ENCODE measurements at places on chromosomes 2 and 18. TPM values are rescaled to one million over a fixed set of nuclear protein-coding genes. Genes with fewer than 3 reads are reported as not detected.

TRIM54 gene
- total RNA-seq, result 157 TPM

ANKRD30BL gene
- not detected for total RNA-seq

SPHKAP gene
- total RNA-seq, result 33.8 TPM

AFTPH gene
- 12.4 TPM for total RNA-seq

DSG2 gene
- total RNA-seq, result 73.7 TPM

EPG5 gene
- 22.0 TPM for total RNA-seq

GNAL gene
- total RNA-seq, result 3.9 TPM

RALB gene
- total RNA-seq, result 48.9 TPM

TTN gene
- 1,828 TPM for total RNA-seq

CAPN14 gene
- total RNA-seq, result 0.18 TPM

INPP5D gene
- 7.3 TPM for total RNA-seq

SCN9A gene
- 1.0 TPM for total RNA-seq

MYL12B gene
- total RNA-seq, result 199 TPM

CMPK2 gene
- total RNA-seq, result 5.3 TPM

Measured in right cardiac atrium (tissue), 5 donors.